HS-5 (cell line): ENCODE measurements at places on chromosomes 3 and 15.
A peak's percentile ranks its signal among the peaks of the same experiment; 100 is the strongest.

- DNase-seq: no peak
Measured at GRCh38 chr15:90388462-90389380, 679 bp downstream of the IQGAP1 start.

DNA sequence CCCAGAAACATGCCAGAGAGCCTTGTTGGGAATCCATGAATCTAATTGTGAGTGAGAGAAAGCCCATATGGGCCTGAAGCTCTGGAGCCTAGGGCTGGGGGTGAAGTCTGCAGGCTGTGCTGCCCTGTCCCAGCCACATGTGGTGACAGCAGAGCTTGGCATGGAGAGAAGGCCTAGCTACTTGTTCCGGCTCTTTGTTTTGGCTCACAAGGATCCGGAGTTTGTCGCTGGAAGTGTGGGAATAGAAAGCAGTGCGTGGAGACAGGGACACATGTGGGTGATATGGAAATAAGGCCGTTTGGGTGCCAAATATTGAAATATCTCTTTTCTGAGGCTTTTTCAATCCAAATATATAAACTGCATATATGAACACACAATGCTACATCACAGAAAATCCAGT is 78.2 kb downstream of the CLSTN2 start:
- no peak for DNase-seq

GRCh38 chr3:179716811-179717210 is 64.0 kb downstream of the USP13 start:
- DNase-seq: no peak

GRCh38 chr15:66650433-66650832 is 51.6 kb upstream of the SMAD6 start:
- DNase-seq: no peak

GRCh38 chr3:61568127-61568526 is 6.8 kb downstream of the PTPRG start:
- DNase-seq: no peak

GRCh38 chr3:14467814-14468620 is 65.6 kb downstream of the SLC6A6 start:
- no peak for DNase-seq

DNA sequence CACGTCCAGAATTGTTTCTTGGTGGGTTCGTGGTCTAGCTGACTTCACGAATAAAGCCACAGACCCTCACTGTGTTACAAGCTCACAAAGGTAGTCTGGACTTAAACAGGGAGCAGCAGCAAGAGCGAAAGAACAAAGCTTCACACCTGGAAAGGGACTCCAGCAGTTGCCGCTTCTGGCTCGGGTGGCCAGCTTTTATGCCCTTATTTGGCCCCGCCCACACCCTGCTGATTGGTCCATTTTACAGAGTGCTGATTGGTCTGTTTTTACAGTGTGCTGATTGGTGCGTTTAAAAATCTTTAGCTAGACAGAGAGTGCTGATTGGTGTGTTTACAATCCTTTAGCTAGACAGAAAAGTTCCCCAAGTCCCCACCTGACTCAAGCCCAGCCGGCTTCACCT is 194.2 kb upstream of the NDN start:
- DNase-seq: no peak

DNA sequence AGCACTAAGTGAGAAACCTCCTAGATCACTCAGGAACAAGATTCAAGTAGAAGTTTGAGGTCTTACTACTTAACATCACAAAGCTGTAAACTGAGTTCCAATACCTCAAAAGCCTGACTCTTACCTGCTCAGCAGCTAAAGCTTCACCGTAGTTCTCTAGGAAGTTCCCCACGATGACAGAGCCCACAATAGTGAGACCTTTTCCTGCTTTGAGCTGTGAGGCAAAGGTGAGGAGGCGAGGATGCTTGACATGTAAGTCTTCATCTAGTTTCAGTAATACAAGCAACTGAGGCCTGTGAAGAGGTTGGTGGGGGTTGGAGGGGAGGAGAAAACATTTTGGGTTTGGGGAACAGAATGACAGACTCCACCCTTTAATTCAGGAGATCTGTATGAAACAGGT is 15.7 kb downstream of the EMC4 start:
- no peak for DNase-seq

GRCh38 chr3:141898908-141899307 is 22.5 kb downstream of the ATP1B3 start:
- DNase-seq: no peak

- DNase-seq: no peak
Measured at GRCh38 chr15:98899272-98900021, 108.1 kb downstream of the PGPEP1L start.

GRCh38 chr3:118213892-118214291 is 820.8 kb downstream of the IGSF11 start:
- no peak for DNase-seq

DNA sequence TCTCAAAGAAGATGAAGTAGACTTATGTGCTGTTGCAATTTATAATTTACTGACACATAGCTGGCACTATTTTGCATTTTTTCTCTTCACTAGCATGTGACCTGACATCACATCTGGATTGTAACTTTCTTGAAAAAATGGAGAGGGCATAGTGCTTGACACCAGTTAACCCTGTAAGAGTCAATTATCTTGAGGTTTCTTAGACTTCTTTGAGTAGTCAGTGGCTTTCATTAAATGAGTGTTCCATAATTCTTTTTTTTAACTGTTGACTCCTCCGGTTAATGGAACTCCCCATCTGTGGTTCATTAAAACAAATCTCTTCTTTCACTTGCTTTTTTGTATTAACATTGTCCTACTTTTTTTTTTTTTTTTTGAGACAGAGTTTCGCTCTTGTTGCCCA is 16.9 kb upstream of the PRKCI start:
- no peak for DNase-seq

- peak; percentile 44 for DNase-seq
Measured at GRCh38 chr3:168249550-168250414, 154.1 kb upstream of the GOLIM4 start.

DNA sequence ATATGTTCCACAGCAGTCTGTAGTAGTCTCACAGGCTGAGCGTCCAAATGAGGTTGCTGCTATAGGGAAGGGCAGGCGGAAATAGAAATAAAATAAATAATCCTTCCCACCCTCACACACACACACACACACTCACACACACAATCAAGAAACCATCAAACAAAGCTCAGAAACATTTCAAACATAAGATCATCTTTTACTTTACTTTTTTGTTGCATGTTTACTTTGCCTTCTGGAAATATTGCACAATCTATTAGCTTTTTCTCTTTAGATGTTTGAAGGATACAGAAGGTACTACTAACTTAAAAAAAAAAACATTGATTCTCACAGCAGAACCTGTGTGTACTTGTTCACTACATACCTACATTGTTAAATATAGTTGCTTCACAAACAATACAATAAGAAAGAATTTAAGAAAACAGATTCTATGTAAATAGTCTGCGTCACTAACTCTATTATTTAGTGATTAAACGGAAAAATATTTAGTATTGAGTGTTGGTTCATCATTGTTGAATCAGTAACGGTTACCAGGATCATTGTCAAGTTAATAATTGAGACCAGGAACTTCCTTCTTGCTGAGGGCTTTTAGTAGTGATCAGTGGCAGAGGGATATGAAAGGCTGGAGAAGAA is 20.5 kb downstream of the ALCAM start:
- DNase-seq: no peak

- DNase-seq: no peak
Measured at GRCh38 chr3:42721690-42722089, 19.1 kb upstream of the HHATL start.

- no peak for DNase-seq
Measured at GRCh38 chr3:103446953-103447629, 1012.3 kb downstream of the ZPLD1 start.

DNA sequence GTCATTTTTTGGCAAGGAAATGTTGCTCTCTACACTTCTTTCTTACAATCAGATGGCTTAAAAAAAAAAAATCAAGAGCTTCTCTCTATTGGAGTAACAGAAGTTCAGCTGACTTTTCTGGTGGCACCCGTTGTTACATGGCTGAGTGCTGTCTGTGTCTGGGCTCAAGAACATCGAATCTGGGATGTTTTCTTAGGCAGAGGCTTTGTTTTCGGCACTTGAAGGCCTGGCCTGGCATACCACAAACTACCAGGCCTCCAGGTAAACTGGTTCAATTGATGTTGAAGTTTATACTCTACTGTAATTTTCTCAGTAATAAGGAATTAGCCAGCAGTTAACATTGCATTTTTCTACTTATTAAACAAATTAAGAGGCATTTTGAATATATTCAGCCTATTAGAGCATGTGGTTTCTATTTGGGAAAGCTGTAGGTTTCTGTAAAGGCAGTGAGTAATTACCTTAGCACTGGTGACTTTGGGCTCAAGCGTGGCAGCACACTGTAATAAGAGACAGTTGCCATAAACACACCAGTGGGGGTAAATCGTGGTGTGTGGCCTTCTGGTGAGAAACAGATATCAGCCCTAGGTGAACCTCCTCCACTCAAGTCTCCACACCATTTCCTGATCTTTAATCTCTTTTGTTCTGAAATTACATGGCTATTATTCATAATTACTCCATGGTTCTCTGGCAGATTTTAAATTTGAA is 544.7 kb downstream of the MECOM start:
- no peak for DNase-seq

DNA sequence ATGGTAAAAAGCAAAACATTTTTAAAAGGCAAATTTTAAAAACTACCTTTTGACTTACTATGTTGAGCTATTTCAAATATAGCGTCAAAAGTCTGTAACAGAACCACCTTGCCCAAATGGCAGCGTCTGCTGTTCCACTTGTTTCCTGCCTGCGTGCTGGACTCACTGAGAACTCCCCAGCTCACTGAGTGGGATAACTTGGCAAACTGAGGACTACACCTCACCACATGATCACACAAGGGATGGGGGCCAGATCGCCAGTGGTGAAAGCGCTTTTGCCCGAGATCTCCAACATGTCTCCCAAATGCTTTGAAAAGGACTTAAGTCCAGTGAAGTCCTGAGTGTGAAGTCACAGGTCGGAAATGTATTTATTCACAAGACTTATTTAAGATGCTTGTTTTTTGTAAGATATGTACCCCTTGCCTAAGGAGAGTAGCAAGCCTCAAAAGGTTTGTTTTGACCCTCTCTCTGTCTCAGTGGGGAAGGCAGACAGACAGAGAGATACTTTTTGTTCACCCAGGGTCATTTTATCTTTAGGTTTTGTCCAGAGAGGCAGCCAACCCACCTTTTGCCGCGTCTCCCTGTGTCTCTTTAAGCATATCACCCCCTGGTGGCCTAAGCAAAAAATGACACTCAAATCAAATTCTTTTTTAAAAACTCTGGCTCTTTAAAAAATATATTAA is 192.6 kb downstream of the PDZRN3 start:
- peak; percentile 24 for DNase-seq

- DNase-seq: no peak
Measured at GRCh38 chr3:47002171-47003055, 22.9 kb downstream of the NBEAL2 start.

DNA sequence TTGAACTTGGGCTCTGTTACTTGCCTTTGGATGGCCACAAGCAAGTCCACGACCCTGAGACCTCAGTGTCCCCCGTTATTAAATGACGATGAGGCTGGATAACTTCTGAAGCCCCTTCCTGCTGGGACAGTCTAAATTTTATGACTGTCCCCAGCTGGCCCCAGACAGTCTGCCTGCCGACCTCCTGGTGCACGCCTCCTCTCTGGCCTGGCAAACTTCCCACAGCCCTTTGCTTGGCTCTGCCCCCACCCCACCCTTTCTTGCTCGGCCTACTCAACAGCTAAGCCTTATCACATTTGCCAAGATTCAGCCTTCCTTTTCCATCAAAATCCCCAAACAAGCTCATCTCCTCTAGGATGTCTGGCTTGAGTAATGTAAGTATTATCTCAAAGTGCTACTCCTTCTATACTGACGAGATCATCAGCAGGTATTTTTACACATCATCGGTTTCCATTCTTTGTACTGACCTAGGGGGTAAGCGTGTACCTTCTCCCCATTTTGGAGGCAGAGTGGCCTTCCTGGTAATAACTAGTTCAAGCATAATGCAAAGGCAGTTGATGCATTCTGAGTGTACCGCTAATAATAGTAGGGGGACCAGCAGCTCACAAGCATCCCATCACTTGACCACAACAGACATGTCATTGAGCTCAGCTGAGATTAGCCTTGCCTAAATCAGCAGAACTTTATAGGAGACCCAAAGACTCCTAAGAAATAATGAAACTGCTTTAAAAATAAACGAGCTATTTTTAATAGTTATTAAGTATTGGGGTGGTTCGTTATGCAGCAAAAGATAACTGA is 120.8 kb upstream of the HACD2 start:
- no peak for DNase-seq

- no peak for DNase-seq
Measured at GRCh38 chr3:172707967-172708366, 2.9 kb downstream of the NCEH1 start.

DNA sequence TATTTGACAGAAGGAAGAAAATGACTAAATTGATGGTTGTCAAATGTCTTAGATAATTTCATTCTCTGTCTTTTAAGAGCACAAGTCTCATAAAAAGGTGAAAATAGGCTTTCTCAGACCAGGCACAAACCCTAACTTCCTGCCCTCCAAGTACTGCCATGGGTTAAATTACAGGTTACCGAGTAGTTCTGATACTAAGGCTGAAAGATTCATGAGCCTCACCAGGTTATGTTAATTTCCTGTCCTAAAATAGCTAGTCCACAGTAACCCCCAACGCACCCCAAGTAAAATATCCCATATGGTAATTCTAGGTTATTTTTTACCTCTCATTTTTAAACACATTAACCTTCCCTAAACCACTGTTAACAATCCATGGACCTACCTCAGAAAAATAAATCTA is 42.0 kb downstream of the GSK3B start:
- no peak for DNase-seq

DNA sequence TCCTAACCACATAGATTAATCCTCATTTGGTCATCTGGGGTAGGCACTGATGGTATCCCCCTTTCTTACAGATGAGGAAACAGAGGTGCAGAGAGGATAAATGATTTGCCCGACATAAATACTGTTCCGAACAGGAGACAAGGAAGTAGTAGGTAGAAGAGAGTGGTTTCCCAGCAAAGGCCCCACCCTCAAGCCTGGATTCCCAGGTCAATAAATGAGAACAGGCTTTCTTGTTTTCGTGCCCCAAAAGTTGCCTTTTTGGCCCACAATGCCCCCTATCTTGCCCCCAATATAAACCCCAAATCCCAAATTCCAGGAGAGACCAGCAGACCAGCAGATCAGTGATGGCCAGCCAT is 125.5 kb upstream of the PRR20G start:
- no peak for DNase-seq

DNA sequence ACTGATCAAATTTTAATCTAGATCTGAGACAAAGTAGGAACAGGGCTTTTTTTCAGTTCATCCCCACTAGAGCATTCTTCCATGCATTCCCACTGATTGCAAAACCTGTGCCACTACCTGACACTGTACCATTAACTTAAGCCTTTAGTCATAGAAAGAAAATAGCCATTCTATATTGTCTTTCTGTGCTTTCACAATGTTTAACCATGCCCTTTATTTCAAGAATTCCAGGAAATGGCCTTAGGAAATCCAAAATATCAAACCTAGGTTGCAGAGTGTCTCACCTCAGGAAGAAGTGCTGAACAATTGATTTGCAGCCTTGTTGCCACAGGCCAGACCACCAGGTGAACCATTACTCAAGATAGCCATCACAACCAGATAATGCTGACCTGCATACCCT is 56.2 kb upstream of the TGFBR2 start:
- DNase-seq: no peak

- peak; percentile 98 for DNase-seq
Measured at GRCh38 chr3:41961751-41962679, at the start of gene ULK4. TSS of gene ULK4 (minus strand) at chr3:41962103. CDS start at chr3:41954759, 7,344 bp downstream.
